Posterior vena cava (tissue), 2 donors: ENCODE measurements at places on chromosomes 7 and 10. TPM values are rescaled to one million over a fixed set of nuclear protein-coding genes. Genes with fewer than 3 reads are reported as not detected.

- DNase-seq = no peak
Observed at GRCh38 chr7:33193308-33193864, 64.0 kb downstream of the BBS9 start.

DNA sequence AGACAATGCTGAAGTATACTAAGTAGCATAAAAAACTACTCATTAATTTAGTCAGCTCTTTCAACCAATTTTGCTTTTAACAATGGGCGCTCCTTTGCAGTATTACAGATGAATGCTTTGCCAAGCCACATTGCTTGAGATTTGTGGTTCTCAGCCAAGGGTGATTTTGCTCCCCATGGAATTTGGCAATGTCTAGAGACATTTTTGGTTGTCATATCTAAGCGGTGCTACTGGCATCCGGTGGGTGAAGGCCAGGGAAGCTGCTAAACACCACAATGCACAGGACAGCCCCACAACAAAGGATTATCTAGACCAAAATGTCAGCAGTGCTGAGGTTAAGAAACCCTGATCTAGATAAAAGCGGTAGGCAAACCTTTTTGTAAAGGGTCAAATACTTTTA lies 112.0 kb downstream of the UBE2H start:
- no peak for DNase-seq

GRCh38 chr10:95397747-95398146 lies 106.9 kb upstream of the PDLIM1 start:
- no peak for DNase-seq

- DNase-seq = no peak
Observed at GRCh38 chr10:87596351-87596750, 63.3 kb upstream of the PAPSS2 start.

The AOAH gene
- 12.9 TPM for total RNA-seq
